Stimulated activated CD4-positive, alpha-beta T cell treated with anti-CD3 and anti-CD28 coated beads, TNF-alpha, amount 100 ng/mL, for 48 hours (primary cell): ENCODE measurements at places on chromosomes 1 and 21.

- DNase-seq, result no peak
Observed at GRCh38 chr1:240860023-240860422, 248.1 kb upstream of the GREM2 start.

- no peak for DNase-seq
Observed at GRCh38 chr1:243261390-243261789, 5.5 kb downstream of the SDCCAG8 start.

GRCh38 chr1:110339407-110340206 lies 430 bp downstream of the RBM15 start:
- DNase-seq, result peak; percentile 49

- DNase-seq, result no peak
Observed at GRCh38 chr1:98490099-98490498, 171.4 kb upstream of the SNX7 start.

GRCh38 chr1:89951766-89952604 lies 42.9 kb upstream of the ZNF326 start:
- no peak for DNase-seq

- no peak for DNase-seq
Observed at GRCh38 chr21:34061983-34062382, 11.4 kb upstream of the MRPS6 start.

GRCh38 chr21:36756527-36756926 lies 57.6 kb downstream of the SIM2 start:
- no peak for DNase-seq

- DNase-seq, result no peak
Observed at GRCh38 chr1:108089477-108089876, 110.7 kb downstream of the SLC25A24 start.

DNA sequence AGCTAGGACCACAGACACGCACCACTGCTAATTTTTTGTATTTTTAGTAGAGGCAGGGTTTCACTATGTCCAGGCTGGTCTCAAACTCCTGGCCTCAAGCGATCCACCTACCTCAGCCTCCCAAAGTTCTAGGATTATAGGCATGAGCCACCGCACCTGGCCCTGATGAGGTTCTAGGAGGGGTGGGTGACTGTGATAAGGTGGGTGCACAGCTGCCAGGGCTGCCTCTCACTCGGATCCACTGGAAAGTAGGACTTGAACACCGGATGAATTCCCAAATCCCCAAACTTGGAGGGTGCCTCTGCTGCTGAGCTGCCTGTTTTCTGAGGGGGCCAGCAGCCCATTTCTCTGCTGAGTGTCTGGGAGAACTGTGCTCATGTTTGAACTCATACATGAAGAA lies 68.2 kb upstream of the PARP1 start:
- DNase-seq, result no peak

DNA sequence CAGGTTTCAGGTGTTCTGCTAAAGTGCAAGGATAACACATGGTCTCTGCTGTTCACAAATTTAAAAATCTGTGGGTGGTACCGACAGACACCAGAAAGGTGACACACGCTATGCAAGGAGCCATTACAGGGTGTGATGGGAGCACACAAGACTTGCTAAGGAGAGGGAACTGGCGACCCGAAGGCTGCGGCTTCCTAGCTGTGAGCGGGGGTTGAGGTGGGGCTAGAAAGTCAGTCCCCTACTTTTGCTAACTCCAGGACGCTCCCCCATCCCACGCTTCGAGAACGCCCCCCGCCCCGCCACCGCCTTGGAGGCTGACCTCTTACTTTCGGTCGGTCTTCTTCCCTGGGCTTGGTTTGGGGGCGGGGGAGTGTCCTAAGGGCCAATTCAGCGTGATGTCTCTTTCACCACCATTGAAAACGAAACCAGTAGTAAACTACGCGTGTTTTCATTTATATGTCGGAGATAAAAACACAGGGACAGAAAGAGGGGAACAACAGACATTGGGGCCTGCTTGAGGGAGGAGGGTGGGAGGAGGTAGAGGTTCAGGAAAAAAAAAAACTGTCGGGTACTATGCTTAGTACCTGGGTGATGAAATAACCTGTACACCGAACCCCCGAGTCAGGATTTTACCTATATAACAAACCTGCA lies 1.1 kb downstream of the CKS1B start:
- no peak for DNase-seq

DNA sequence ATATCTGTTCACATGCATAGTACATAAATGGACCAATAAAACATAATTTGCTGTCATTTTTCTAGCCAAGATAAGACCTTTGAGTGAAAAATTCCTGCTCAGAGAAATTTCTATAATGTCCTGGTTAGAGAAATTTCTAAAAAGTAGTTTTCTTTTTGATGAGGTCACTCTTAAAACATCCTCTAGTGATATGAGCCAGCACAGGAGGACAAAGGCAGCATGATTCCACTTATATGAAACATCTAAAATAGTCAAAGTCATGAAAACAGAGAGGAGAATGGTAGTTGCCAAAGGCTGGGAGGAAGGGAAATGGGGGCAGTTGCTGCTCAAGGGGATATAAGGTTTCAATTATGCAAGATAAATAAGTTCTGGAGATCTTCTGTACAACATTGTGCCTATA lies 239.4 kb downstream of the BACH1 start:
- no peak for DNase-seq

GRCh38 chr1:109769330-109770078 lies 5.8 kb upstream of the EPS8L3 start:
- DNase-seq, result no peak

- DNase-seq, result no peak
Observed at GRCh38 chr1:26277261-26277661, 2.6 kb upstream of the SH3BGRL3 start.

DNA sequence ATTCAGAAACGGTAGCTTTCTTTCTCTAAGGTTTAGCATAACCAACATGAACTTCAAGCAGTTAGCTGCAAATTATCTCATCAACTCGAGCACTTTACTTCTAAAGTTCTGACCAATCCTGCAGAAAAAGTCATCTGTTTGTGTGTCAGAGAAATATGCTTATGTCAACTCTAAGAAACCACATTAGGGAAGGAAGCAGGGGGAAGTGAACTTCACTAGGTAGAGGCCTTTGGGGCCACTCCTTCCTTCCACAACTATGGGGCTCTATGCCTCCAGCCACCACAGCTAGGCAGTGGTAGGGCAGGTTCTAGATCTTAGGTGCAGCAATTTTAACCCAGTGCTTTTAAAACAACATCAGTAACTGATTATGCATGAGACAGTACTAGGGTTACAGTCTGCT lies 375.9 kb downstream of the DSCAM start:
- no peak for DNase-seq

- DNase-seq, result no peak
Observed at GRCh38 chr1:39979654-39980053, 24.7 kb downstream of the MFSD2A start.

- no peak for DNase-seq
Observed at GRCh38 chr1:79362470-79362869, 355.9 kb upstream of the ADGRL4 start.

GRCh38 chr1:235160383-235160956 lies 580 bp downstream of the RBM34 start:
- no peak for DNase-seq

DNA sequence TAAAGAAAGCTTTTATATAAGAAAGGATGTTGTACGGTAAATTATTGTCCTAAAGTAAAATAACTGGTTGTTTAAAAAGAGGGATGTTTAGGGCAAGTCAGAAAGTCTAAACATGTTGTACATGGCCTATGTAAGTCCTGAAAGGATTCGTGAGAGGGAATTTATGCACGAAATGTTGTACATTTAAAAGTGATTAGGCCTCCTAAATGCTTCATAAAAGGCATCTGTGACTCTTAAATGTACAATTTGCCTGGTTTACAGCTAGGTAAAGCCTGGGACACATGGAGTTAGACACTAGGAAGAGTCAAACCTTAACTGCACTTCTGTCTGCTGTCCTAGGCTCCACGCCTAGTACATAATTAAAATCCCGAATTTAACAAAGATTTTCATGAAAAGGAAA lies 9.7 kb downstream of the KRTAP13-3 start:
- no peak for DNase-seq

DNA sequence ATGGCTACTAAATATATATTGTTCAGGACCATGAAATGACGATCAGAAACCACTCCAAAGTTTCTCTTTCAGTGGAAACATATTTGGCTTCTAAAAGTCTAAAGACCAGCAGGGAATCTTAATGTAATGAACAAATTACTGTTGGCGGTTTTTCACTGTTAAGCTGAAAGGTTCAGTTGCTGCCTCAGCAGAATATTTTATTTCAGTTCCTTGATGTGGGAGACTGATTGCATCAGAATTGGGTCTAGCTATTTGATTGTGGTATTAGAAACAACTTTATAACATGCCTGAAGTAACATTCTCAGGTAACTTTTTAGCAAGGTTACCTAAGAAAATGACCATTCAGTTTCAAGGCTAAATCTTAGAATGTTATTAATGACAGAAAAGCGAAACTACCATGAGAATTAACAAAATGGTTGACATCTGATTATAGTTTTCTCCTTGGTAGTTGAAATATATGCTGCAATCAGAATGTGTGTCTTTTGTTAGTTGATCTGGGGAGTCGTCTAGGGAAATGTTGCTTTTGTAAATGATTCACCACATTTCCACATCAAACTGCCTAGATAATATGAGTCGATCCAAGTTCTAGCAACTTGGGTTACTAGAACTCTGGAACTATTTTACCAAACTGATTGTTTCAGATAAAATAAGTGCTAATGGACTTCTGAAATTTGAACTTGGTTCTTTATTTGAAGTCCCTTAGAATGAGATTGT lies 200.4 kb downstream of the HMCN1 start:
- DNase-seq, result no peak
